ENCODE measurements at places on chromosomes 6 and 20.

DNA sequence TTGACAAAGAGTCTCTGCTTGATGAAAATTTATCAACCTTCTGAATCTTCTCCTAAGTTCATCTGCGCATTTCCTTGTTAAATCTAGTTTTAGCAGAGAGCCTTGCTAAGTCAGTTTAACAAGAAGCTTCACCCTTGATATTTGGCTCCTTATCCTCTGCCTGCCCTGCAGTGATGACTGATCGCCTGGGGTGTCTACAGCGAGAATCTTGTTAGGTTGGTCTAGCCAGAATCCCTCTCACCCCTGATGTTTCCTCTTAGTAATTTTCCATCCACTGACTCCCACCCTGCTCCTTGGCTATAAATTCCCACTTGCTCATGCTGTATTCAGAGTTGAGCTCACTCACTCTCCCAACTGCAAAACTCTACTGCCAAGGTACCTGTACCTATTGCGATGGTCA lies 114.1 kb downstream of the TENT5A start:
- no peak for DNase-seq

- DNase-seq: no peak
Measured at GRCh38 chr20:57990396-57990987, 238.0 kb downstream of the ANKRD60 start.

DNA sequence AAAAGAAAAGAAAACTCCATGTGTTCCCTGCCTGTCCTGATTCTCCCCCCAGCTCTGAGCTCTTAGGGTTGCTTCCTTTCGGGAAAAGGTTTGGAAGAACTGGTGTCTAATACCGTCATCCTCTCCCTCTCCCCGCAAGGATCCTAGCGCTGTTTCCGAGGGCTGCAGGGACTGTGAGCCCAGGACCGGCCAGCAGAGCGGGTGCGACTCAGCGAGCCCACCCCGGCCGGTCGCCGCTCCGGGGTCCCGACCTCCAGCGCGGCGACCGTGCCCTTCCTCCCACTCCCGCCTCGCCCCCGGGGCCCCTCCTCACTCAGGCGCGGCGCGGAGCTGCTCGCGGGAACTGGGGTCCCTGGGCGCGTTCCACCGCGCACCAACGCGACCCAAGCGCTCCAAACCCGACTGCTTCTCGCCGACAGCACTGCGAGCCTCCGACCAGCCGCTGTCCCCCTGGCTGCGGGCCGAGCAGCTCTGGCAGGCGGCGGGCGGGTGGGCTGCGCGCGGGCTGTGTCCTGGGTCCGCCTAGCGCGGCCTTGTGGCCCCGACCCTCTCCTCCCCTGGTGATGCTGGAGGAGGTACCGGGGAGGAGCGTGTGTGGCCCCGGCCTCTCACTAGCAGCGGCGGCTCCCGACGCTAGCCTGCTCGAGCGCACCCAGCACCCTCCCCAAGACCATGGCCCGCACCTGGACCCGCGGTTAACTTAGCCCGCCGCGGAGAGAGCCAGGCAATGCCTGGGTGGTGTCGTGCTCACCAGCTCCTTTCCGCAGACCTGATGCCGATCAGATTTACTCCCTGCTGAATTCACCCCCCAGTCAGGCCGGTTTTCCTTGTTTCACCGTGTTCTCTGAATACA lies at the start of gene PLA2G7:
Gene PLA2G7, minus strand, starts transcription at position 509 of the 853 bp plus-strand sequence. CDS start 12,484 bp downstream, outside the sequence.
- DNase-seq: peak; percentile 86

DNA sequence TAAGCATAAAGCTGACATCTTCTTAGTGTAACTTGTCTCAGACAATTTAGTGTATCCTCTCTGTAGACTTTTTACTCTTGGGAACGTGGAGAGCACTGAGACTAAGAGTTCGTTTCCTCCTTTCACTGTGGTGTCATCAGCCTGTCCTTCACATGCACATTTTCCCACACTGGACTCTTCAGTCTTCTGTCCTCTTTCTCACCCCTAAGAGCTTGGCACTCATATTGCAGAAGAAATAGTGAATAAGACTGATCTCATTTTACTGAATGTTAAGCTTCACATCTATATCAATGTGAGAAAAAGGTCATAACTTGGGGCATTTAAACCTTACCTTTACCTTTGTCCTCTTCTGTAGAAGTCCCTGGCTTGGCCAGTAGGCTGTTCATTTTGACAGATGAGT lies 25.6 kb downstream of the FUCA2 start:
- no peak for DNase-seq

GRCh38 chr6:99821164-99821563 lies 172.9 kb downstream of the MCHR2 start:
- DNase-seq: no peak

DNA sequence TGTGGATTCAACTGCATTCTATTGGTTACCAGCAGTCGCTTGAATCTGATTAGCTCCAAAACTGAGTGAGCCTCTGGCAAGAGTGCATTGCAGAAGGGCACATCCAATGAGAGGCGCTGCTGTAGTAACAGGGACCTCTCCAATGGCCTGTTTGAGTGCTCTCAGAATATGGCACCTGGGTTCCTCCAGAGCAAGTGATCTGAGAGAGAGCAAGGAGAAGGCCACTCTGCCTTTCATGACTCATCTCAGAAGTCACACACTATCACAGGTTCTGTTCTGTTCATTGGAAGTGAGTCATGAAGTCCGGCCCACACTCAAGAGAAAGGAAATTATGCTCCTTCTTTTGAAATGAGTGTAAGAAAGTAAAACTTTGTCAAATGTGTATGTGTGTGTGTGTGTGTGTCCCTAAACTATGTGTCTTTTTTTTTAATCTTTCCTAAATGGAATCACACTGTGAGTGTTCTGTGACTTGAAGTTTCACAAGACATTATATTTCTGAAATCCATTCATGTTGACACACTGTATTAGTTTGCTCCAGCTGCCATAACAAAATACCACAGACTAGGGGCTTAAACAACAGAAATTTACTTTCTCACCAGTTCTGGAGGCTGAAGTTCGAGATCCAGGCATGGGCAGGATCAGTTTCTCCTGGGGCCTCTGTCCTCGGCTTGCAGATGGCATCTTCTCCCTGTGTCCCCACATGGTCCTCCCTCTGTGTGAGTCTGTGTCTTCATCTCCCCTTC lies 138.3 kb upstream of the CDYL start:
- no peak for DNase-seq

DNA sequence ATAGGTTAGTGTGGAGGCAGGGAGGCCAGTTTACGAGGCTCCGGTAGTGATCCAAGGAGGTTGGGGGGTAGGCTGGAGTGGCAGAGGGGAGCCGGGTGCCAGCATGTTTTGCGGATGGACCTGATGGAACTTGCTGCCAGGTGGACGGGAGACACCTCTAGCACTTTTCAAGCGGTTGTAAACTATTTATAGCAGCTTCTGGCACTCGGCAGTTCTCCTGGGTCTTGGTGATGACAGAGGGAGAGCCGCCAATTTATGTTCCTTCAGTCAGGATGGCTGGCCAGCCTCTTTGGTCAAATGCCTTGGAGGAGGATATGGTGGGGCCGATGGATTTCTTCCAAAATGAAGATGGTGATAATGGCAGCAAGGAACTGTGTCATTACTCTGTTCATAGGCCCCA lies 28.8 kb downstream of the TFAP2C start:
- DNase-seq: no peak

DNA sequence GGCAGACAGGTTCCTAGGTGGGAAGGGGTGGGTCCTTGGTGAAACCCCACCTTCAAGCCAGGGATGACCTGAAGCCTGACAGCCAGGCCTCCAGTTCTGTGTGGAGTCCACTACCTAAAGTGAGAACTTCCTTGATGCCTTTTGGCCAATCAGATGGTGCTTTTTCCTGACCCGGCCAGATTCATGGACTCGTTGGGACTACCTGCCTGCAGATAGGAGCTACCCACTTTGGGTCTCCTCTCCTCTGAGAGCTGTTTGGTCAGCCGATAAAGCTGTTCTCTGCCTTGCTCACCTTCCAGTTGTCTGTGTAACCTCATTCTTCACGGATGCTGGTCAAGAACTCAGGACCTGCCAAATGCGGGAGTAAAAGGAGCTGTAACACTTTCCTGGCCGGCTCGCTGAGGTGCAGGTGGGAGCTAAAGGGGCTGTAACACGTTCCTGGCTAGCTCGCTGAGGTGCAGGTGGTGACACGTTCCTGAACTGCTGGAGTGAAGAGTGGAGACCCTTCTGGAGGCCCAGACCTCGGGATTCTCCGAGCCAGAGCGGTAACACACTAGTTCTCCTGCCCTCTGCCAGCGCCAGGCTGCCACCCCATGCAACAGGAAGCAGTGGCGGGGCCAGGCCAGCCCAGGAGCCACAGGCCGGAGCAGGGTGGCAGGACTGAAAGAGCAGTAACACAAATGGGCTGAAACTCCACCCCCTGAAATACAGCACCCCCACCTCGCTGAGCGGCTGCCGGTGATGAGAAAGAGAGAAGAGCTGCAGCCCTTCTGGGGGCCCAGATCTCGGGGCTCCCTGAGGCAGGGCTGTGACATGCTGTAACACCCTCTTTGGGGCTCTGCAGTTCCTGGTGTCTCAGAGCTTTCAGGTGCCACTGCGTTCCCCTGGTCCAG lies 13.6 kb upstream of the DBNDD2 start:
- no peak for DNase-seq

- no peak for DNase-seq
Measured at GRCh38 chr6:170276369-170277057, 14.4 kb downstream of the DLL1 start.

DNA sequence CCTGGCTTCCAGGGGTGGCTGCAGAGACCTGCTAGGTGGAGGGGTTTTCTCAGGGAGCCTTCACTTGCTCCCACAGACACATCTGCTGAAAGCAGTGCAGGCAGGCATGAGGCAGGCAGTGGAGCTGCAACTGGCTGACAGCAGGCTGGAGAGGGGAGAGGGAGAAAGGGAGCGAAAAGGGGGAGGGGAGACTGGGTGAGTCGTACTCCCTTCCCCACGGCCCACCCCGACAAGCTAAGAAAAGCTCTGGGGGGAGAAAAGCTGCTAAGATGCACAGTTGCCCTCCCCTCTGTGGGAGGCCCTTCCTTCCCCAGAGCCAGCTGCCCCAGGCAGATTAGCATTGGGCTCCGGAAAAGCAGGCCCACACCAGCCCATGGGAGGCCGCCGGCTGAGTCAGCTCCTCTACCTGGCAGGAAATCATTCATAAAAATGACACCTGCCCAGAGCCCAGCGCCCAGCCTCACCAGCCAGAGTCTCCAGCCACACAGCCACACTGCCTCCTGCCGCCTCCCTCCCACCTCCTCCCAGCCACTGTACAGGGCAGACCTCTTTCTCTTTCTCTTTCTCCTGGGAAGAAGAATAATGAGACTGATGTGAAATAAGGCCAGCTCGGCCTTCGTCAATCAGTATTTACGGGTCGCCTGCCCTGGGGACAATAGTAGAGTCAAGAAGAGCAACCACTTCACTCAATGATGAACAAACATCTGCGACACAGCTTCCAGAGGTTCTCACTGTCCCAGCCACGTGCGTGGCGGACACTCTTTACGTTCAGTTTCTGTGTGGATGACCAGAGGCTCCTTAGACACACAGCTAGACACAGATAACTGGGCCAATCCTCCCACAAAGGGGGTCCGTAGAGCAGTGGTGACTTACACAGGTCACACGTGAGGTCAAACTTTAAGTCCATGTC lies 7.7 kb upstream of the C20orf203 start:
- peak; percentile 91 for DNase-seq

DNA sequence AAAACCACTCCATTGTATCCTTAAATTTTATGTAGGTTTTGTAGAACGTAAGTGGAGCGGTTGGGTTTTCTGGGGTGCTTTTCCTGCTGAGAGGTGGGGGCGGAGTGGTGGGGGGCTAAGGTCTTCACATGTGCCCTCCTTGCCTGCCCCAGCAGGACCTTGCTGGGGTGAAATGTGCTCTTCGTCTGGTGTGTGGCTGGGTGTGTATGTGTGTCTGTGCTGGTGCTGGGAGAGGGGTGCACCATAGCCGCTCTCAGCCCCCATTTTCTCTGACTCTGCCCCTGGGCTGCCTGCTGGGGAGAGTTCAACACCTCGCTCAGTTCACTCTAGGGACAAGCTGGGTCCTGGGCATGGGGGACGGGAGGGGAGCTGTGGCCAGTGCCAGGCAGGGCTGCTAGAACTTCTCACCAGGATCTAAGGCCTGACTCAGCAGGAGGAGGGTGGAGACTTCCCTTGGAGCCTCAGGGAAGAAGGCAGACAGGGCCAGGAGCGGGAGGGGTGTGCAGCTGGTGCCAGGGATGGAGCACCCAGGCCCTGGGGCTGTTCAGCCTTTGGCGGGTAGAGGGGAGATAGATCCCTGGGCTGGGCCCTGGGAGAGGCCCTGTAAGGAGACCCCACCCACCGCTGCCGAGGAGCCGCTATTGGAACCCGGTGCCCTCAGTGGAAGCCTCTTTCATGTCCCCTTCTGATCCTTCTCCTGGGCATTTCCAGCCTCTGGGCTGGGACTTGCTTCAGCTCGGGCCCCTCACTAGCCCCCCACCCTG lies 4.8 kb downstream of the SOX18 start:
- DNase-seq: peak; percentile 62
